ENCODE measurements at places on chromosomes 12 and 14.

DNA sequence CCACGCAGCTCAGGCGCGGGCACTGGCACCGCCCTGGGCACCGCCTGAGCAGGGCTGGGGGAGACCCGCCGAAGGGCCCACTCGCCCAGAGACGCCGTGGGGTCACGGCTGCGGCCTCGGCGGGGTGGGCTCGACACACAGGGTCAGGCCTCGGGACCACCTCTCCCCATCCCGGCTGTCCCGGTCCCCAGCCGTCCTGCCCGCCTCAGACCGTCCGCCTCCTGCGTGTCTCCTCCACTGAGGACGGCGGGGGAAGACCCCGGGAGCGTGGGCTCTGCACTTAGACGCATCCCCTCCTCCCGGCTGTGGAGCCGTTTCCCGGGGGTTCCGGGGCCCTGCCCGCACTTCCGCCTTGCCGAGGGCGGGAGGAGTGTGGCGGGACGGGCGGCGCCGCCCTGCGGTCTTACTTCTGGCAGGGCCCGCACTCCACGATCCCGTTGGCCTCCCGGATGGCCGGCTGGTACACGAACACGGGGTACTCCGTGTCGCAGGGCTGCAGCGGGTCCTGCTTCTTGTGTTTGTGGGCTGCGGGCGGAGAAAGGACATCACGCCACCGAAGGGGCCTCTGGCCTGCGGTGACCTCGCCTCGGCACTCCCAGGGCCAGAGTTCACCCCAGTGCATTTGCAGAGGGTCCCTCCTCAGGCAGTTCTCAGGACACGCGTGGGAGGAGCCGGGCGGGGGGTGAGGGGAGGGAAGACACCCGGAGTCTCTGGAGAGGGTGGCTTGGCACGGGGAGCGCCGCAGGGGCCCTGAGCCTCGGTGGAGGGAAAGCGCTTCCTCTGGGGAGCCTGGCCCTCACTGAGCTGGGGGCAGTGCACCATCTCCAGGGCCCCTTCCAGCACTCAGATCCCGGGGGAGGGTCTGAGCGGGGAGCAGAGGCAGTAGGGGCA is 23.1 kb upstream of the LRTM2 start:
- no peak for DNase-seq

DNA sequence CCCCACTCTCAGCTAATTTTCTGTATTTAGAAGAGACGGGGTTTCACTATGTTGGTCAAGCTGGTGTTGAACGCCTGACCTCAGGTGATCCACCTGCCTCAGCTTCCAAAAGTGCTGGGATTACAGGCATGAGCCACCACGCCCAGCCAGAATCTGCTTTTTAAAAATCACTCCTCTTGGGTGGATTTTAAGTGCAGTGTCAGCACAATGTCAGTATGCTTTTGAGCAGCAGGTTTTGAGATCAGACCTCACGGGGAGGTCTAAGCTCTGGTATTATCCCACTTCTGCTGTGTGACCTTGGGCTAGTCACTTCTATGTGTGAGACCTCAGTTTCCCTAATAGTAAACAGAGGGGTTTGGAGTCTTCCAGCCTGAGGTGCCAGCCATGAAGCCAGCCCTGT is 51.8 kb upstream of the GSC start:
- no peak for DNase-seq

DNA sequence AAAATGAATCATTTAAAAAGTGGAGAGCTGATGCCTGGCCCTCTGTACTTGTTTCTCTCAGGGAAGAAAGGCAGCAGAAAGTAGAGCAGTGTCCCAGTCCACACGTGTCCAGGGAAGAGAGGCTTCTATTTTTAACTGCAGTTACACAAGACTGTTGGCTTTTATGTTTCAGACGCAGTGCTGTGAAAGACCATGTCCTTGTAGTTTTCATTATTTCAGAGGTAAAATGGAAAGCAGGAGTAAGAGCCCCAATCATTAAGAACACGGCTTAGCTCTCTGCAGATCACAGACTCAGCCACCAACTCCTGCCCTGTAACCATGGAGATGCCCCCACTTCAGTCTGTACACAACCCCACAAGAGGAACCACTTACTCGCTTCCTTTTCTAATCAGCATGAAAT is 336.3 kb downstream of the DAD1 start:
- DNase-seq = no peak

DNA sequence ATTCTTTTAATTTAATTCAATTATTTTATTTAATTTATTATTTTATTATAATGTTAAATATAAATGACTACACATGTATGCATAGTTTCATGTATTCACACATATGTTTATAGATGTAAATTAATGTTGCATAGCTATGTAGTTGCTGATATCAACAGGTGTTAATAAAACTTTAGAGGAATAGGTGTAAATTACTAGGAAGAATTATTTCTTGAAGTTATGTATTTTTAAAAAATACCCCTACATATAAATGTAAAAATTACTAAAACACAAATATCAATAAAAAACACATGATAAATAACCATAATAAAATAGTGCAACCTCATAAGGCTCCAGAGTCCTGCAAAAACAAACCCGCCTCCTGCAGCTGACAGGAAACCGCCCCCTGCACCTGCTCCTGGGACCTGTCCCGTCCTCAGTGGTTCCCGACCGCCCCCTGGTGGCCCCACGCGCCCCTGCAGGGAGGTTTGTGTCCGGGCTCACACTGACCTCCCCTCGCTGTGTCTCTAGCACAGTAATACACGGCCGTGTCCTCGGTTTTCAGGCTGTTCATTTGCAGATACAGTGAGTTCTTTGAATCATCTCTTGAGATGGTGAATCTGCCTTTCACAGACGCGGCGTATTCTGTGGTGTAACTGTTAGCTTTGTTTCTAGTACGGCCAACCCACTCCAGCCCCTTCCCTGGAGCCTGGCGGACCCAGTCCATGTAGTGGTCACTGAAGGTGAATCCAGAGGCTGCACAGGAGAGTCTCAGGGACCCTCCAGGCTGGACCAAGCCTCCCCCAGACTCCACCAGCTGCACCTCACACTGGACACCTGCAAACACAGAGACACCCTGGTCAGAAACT is 1264.0 kb downstream of the TMEM121 start:
- no peak for DNase-seq

DNA sequence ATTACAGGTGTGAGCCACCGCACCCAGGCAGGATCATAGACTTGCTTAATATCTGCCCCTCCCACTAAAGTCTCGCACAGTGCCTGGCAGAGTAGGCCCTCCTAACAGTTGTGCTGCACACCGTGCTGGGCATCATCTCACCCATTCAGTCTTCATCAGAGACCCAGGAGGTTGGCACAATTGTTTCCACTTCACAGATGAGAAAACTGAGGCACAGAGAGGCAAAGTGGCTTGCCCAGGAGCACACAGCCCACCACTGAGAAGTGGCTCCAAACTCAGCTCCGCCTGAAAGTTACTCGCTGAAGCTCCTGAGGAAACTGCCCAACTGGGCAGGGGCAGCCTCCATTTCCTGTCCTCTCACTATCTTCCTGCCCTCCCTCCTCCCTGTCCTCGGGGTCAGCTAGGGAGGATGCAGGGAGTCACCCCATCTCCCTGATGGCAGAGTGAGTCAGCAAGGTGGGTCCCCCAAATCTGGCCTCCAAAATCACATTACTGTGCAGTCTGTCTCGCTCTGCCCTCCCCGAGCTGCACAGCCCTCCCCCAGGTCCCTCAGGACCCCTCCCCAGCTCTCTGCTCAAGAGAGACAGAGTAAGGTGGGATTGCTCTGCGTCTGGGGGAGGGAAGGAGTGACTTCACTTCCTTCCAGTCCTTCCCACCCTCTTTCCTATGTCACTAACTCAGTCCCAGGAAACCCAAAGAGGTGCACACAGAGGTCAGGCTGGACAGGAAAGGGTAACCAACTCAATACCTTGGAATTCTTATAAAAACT is 5.7 kb downstream of the SLC8B1 start:
- DNase-seq = no peak

- DNase-seq = no peak
Measured at GRCh38 chr14:39372656-39373055, 59.6 kb downstream of the FBXO33 start.

GRCh38 chr12:70982991-70983390 is 62.5 kb upstream of the PTPRR start:
- DNase-seq = no peak

DNA sequence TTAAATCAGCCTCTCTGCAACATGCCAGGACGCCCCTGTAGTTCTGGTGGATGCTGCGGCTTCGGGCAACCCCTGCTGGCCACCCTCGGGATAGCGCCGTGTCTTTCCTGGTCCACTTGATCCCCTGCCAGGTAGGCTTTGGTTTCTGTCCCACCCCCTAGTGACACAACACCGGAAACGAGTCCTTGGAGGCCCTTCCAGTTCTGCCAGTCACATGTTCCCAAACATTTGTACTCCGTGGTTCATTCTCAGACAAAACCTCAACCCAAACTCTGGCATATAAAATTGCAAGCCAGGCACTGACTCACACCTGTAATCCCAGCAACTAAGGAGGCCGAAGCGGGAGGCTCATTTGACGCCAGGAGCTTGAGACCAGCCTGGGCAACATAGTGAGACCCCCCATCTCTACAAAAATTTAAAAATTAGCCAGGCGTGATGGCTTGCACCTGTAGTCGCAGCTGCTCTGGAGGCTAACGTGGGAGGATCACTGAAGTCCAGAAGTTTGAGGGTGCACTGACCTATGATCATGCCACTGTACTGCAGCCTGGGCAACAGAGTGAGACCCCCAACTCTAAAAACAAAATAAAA is 37.0 kb downstream of the RASAL1 start:
- peak; percentile 70 for DNase-seq

DNA sequence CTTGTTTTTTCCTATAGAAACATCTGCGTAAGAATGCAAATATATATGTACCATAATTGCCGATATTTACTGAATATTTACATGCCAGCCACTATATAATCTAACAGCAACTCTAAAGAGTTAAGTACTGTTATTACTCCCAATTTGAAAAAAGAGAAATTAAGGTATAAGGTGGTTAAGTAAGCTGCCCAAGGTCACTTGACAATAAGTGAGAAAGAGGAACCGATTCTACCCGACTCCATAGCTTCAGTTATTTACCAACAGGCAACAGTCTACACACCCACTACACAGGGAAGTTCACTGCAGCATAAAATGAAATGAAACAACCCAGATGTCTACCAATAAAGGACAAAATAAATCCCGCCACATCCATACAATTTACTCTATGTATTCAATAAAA is 1.1 kb downstream of the MIS18BP1 start:
- DNase-seq = no peak

GRCh38 chr12:30438601-30439041 is 257.0 kb downstream of the IPO8 start:
- no peak for DNase-seq

GRCh38 chr12:114371250-114371649 is 34.7 kb downstream of the TBX5 start:
- DNase-seq = no peak

- no peak for DNase-seq
Measured at GRCh38 chr14:21057803-21058675, at the start of gene RNASE8. RNASE8 (plus strand) TSS chr14:21057822; CDS start chr14:21057893, 71 bp downstream.

DNA sequence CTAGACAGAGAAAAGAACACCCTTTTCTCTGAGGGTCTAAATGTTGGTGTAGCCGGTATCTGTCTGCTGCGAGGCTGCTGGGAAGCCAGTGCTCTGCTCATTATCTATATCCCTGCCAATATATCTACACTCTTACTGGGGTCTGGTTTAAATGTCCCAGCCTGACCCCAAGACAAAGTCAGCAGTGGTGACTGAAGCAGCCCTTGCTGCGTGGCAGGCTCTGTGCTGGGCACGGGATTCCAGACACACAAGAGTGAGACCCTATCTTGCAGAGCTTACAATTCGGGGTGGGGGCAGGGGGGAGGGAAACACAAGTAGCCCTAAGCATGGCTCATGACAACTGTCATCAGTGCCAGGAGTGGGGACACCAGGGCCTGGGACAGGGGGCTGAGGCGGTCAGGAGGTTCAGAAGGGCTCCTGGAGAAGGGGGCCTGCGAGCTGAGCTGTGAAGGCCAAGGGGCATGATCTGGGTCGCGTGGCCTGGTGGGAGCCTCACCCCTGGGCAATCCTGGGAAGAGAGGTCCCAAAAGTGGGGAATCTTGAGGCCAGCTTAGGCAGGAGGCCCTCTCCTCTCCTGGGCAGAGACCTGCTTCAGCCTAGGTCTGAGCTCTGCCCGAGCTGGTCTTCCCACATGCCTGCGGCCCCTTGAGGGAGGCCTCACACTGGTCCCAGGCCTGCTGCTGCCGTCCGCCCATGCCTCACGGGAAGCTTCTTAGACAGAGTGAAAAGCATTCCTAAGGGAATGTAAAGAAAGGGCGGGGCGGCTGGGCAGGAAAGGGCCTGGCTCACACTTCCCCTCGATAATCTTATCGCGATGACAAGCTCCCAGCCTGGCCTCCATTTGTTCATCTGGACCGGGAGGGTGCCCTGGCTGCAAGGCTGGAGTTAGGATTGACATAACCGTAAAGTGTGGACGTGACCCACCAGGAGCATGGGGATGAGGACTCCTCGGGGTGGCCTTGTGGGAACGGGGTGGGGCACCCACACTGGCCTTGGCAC is 7.3 kb upstream of the RCOR1 start:
- peak; percentile 26 for DNase-seq

GRCh38 chr14:47674543-47675465 is 601 bp downstream of the MDGA2 start:
- DNase-seq = peak; percentile 50

DNA sequence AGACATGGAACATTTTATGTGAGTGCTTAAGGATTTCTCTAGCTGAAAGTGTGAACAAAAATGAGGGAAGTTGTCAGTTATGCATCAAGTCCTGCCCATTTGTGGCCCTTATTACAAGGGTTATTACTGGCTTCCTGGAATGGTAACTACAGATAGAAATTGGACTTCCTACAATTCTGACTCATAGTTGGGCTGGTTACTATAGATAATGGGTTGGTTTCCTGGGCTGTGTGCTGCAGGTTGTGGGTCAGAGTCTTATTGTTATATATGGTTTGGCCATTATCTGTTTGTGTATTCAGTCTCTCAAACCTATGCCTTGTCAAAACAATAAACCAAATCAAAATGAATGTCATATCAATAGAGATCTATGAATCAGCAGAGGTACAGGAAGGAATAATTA is 313.7 kb downstream of the ADAMTS20 start:
- DNase-seq = no peak

DNA sequence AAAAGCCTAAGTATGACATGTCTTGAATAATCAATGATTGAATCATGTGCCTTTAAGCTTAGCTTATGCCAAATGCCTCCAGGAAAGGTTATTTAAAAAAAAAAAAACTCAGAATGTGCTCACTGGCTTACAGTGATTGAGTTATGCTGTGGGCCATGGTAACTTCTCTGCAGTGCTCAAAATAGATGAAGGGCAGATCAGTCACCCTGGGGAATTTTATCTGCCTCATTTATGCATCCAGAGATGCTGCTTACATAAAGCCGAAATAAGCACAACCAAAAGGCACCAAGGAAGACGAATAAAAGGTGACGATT is 118.7 kb upstream of the MDM1 start:
- no peak for DNase-seq

- no peak for DNase-seq
Measured at GRCh38 chr14:44490966-44491365, 16.1 kb downstream of the FSCB start.

- no peak for DNase-seq
Measured at GRCh38 chr12:46407361-46407760, 34.8 kb upstream of the SLC38A2 start.

GRCh38 chr12:67590149-67590790 is 58.3 kb upstream of the DYRK2 start:
- no peak for DNase-seq

Measured in neural crest cell (in vitro differentiated cells).